Endodermal cell (in vitro differentiated cells): ENCODE measurements at places on chromosomes 7 and 10. TPM values are rescaled to one million over a fixed set of nuclear protein-coding genes. Genes with fewer than 3 reads are reported as not detected.
A peak's percentile ranks its signal among the peaks of the same experiment; 100 is the strongest.

DNA sequence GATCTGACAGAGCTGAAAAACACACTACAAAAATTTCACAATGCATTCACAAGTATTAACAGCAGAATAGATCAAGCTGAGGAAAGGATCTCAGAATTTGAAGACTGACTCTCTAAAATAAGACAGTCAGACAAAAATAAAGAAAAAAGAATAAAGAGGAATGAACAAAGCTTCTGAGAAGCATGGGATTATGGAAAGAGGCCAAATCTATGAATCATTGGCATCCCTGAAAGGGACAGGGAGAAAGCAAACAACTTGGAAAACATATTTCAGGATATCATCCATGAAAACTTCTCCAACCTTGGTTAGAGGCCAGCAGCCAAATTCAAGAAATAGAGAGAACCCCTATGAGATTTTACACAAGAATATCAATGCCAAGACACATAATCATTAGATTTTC, 804.8 kb upstream of the IGFBP3 start:
- no peak for DNase-seq

DNA sequence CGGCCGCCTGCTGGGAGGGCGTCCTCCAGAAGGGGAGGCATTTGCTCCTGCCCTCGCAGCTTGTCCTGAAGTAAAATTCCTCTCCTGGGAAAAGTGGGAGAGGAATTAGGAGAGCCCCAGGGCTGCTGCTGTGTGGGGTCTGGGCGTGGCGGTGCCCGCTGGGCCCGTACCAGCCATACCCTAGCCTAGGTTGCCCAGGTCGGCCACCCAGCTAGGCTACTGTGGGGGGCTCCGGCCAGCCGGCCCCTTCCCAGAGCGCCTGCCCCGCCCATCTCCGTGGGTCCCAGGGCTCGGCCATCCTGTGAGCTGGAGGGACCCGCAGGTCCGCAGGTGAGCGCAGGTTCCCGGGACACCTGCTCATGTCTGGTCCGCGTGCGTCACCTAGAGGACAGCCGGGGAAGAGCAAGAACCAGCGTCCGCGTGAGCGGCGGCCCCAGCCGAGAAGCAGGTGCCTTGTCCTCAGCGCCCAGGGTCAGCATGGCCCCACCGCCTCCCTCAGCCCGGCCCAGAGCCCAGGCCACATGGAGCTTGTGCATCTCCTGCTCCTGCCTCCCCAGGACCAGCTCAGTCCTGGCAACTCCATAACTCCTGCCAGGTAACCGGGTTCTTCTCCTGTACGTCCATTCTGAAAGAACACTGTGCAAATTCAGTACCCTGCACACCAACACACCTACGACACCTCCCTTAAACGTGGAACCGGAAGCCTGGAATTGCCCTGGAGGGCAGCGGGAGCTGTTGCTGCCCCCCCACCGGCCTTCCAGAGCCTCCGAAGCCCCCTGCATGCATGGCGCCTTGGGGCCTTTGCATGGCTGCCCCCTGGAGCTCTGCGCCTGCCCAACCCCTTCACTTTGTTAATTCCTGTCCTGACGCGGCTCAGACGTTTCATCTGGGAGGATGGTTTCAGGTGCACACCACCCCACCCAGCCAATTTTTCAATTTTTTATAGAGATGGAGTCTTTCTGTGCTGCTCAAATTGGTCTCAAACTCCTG, 22.8 kb upstream of the FOXL3 start:
- peak; percentile 80 for DNase-seq

Gene SCIN
- not detected in 3 replicates for total RNA-seq

Gene ORAI2
- total RNA-seq: 24.3 and 26.9 TPM in 2 replicates

DNA sequence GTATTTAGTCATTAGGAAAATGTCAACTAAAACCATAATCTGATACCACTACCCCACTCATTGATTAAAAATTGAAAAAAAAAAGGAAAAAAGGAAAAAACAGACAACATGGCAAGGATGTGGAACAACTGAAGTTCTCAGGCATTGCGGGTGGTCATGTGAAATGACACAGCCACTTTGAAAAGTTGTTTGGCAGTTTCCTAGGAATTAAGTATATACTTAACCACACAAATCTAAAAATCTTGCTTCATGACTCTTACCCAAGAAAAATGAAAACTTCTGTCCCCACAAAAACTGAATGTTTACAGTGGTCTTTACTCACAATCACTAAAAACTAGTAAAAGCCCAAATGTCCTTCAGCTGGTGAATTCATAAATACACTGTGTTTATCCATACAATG, 254.5 kb downstream of the AHR start:
- no peak for DNase-seq

GRCh38 chr10:111017098-111017497, 59.7 kb upstream of the ADRA2A start:
- DNase-seq: no peak
